ENCODE measurements at places on chromosomes 7 and 10.

GRCh38 chr7:1548438-1548831 is 7.6 kb downstream of the TMEM184A start:
- DNase-seq, result no peak

GRCh38 chr10:14573666-14574261 is 200.9 kb downstream of the FAM107B start:
- peak; percentile 2 for DNase-seq

GRCh38 chr10:77187376-77187999 is 450.1 kb downstream of the KCNMA1 start:
- DNase-seq, result no peak

DNA sequence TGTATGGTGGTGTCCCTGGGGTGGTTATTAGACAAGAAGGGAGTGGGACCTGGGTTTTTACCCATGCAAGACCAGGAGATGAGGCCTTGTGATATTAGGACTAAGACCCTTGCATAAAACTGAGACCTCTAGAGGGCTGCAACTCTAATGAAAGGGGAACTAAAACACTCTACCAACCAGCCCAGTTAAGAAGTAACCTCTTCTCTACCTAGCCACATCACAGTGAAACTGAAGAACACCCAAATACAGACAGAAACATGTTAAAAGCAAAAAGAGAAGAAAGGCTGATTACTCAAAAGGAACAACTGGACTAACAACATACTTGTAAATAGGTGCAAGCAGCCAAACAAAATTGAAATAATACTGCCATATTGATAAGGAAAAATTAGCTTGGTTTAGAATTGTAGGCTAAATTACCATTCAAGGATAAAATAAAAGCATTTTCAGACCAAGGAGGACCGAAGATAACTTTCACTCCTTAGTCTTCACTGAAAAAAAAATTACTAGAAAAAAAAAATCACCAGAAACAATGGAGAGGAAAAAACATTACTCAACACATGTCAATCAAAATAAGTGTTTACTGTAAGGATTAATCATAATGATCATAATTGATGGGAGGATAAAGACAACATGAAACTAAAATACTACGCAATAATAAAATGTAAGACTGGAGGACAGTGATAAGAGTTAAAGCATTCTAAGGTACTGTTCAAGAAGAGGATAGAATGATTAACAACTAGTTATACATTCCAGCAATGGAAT is 27.6 kb downstream of the ERLIN1 start:
- DNase-seq, result no peak

DNA sequence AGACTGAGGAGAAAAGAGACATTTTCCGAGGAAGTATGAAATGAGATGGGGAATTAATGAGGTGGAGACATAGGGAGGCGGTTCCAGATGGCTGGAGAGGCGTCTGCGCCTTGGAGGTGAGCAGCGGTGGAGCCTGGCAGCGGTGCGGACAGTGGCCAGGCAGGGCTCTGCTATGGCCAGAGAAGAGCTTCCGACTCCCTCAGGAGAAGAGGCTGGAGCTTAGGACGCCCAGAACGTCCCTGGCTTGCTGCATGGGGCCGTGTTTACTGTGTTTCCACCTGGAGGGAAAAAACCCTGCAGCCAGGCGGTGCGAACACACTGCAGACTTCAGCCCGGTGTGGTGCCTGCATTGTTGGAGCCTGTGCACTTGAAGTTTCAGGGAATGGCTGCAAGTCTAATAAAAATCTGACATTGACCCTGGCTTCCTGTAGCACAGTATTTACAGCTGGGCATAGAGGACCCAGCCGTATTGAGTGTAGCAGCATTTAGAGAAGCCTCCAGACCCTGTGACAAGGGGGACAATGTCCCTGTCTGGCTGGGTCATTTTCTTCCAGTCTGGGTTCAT is 447.1 kb upstream of the MKI67 start:
- no peak for DNase-seq

DNA sequence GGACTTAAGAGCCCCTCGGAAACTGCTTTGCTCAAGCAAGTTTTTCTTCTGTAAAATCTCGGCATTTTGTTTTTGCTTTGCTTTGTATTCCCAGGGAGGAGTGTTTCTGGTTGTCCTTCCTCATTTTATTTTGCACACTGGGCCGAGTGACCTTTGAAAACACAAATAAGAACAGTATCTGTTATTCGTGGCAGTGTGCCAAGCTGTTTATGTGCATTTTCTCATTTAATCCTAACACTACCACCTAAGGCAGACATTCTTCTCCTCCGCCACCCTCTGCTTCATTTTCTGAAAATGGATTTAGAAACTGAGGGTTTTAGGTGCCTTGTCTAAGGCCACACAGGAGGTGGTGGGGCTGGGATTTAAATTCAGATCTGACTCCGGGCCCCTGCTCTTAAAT is 218.5 kb downstream of the TCF7L2 start:
- DNase-seq, result no peak

GRCh38 chr7:158581440-158582088 is 6.1 kb downstream of the PTPRN2 start:
- no peak for DNase-seq

GRCh38 chr10:64648915-64649314 is 1127.7 kb downstream of the REEP3 start:
- peak; percentile 36 for DNase-seq

GRCh38 chr10:4407783-4408182 is 418.2 kb upstream of the AKR1E2 start:
- DNase-seq, result no peak

GRCh38 chr7:20509892-20510572 is 105.4 kb upstream of the ABCB5 start:
- no peak for DNase-seq

- no peak for DNase-seq
Observed at GRCh38 chr7:6476596-6477317, 29.0 kb upstream of the DAGLB start.

- DNase-seq, result no peak
Observed at GRCh38 chr7:110607050-110607857, 483.7 kb upstream of the LRRN3 start.

All from H9 (cell line).